ENCODE measurements at places on chromosomes 7 and 10.

GRCh38 chr10:13822490-13822889, 235.7 kb downstream of the PRPF18 start:
- DNase-seq = no peak

DNA sequence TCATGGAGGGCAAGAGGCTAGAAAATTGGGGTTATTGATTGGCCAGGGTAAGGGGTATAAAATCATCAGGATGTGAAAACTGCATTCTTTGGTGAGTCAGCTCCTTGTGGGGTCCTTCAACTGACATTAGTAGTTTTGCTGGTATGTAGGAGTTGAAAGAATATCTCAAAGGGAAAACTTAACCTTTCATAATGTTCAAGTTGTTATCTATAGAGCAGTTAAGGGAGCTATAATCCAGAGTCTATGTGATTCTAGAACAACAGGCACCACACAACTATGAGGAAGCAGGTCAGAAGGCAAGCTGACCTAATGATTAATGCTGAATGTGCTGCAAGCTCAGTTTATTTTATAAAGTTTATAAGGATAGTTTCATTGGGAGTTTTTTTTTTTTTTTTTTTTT, 13.7 kb downstream of the PRPS1L1 start:
- peak; percentile 12 for DNase-seq

GRCh38 chr7:80681272-80681885, 42.9 kb downstream of the CD36 start:
- no peak for DNase-seq

DNA sequence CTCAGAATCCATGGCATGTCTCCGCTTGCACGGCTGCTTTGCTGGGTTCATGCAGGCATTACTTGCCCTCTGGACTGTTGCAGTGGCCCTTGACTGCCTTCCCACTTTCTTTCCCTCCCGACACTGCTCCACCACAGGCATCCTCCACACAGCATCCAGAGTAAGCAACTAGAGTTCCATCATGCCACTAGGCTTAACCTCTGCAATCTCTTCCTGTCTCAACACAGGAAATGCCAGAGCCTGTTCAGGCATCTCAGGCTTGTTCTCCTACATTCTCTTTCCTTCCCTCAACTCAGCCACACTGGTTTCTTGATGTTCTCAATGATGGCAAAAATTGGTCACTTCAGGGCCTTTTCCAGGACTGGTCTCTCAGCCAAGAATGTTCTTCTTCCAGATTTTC, 284.5 kb upstream of the KLF6 start:
- no peak for DNase-seq

GRCh38 chr10:30775779-30776591, 146.4 kb upstream of the LYZL2 start:
- DNase-seq = peak; percentile 89

DNA sequence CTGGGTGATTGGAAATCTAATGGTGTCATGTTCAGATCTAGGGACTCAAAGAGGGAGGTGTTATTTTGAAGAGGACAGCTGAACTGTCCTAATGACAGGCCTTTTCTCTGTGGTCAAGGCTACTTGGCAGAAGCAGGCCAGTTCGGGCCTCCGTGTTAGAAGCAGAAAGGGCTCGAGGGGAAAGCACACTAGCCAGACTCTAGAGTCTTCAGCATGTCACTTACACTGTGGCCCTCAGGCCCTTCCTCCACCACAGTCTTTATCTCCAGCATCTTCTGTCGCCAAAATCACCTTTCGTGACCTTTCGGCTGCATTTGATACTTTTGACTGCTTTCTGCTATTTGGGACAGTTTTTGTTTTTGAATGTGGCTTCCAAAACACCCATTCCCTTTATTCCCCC, 123.3 kb downstream of the CNNM2 start:
- no peak for DNase-seq

GRCh38 chr7:155532792-155533119, 13.6 kb downstream of the CNPY1 start:
- DNase-seq = no peak

DNA sequence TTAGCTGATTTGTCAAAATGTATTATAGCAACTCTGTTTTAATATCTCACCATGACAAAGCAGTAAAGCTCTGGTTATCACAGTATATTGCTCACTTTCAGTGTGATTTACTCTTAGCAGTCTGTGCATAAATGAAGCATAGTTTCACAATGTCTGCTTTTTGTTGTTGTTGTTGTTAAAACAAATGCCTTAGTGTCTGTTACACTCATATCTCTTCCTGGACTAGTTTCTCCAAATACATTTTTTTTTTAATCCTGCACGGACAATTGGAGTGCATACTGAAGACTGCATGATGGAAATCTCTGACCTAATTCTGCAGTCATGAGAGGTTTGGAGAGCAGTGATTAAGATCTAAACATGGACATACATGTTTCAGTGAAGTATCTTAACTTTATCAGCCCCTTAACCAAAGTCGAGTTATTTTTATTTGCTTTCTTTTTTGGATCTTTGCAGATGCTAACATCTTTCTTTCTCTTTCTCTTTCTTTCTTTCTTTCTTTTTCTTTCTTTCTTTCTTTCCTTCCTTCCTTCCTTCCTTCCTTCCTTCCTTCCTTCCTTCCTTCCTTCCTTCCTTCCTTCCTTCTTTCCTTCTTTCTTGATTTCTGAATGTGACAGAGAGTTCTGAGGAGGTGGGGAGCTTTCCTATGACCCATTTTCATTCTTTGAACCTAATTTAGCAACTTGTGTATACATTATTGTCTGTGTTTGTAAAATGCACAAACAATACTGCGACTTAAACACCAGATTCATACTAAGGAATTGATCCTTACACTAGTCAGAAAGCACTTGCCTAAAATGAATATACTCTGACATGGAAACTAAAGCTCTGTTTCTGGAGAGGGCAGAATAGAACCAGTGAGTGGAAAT, 161.5 kb upstream of the AGR3 start:
- DNase-seq = no peak

DNA sequence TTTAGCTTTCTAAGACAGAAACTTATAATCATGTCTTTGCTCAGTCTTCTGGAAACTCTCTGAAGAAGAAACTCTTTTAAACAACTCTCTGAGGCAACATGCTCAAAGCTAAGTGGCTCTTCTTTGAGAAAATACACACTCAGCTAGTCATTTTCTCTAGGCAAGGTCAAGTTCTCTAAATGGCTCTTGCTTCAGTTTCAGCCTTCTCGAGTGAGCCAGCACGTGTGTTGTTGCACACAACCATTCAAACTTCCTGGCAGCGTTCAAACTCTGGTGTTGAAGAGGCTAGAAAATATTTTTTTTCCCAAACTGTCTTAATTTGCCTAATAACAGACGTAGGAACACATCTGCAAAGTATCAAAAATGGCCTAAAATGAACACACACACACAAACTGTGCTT, 129.1 kb downstream of the THSD7A start:
- no peak for DNase-seq

GRCh38 chr10:8315619-8316021, 261.1 kb downstream of the GATA3 start:
- no peak for DNase-seq

DNA sequence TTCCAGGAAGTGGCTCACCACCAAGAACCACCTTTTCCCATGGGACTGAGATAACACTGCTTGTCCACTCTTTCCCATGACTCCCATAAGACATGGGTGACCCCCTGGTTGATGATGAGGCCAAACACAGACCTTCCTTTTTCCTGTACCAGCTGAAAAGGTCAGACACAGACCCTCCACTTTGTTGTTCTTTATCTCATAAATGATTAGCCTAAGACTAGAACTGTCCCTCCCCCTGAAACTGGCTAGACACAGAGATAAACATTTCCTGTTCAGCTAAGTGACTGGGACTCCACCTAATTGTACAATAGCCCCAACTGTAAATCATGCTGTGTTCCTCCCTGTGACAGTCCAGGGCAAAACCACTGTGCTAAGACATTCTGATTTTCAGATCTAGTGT, 8.2 kb upstream of the NRG3 start:
- DNase-seq = no peak

DNA sequence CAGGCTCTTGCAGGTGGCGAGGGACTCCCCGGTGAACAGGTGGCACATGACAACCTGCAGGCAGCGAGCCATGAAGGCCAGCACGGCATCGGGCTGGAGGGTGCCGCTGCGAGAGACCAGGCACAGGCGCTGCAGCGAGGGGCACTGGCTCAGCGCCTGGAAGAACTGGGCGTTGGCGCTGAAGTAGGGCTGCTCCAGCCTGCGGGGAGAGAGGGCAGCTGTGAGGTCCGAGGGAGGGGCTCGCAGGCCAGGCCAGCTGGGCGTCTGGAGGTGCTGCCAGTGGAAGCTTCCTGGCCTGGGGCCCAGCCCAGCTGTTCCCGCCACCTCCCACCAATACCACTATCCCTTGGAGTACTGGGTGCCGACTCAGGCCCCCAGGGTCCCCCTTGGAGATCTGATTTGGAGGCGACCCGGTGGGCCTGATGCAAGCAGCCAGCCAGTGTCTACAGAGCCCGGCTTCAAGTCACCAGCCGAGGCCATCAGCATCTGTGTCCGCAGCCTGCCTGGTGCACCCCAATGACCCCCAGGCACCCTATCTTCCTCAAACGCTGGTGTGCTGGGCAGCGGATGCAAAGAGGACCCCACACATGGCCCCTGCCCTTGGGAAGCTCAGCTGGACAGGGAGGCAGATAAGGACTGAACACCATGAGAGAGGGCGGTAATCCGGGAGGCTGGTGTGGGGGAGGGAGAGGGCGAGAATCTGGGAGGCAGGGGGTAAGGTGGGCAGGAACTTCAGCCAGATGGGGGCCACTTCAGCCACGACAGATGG, 67.8 kb upstream of the TNRC18 start:
- DNase-seq = no peak

GRCh38 chr10:94092848-94093247, 99.1 kb downstream of the PLCE1 start:
- DNase-seq = no peak

DNA sequence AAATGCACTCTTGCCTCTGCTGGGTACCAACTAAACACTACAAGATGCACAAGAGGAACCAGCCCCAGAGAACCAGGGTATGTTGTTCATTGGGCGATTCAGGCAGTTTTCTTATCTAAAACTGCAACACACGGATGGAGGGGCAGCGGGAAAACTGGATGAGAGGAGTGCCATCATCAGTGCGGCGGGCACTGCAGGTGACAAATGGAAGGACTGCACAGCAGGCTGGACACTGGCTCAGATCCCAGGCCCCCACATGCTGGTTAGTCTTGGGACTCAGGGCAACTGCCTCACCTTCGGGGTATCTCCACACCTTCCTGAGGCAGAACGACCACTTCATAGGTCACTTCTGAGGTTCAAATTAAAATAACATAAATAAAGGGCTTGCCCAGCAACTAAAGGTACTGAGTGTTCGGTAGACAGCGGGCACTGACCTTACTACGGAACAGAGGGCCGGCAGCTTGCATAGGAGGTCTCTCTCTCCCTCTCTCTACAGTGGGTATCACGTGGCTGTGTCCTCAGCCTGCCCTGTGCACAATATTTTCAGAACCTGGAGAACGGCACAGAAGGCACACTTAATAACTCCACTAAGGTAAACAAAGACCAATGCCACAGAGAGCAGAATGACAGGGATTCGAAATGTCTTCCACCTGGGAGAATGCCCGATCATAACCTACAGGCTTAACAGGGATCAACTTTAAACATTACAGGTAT, 72.1 kb downstream of the GRB10 start:
- no peak for DNase-seq

- no peak for DNase-seq
Measured at GRCh38 chr10:12792889-12793556, 208.5 kb downstream of the CCDC3 start.

- no peak for DNase-seq
Measured at GRCh38 chr7:151420144-151420543, 10.3 kb upstream of the WDR86 start.

- no peak for DNase-seq
Measured at GRCh38 chr7:49089717-49090116, 165.4 kb downstream of the CDC14C start.

DNA sequence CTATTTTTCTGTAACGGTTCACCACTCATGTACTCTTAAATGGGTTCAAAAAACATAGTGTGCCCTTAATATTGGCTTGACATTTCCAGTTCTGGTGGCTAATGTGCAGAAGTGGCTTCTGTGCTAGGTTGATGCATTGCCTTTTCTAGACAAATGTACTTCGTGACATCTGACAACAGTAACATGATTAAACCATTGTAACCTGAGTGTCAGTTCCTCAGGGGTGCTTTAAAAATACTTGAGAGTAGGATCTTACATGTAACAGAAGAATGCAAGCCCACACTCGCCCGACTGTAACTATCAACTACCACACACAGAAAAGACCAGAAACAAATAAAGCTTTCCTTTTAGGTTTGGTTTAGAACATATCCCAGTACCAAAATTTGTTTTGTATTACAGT, 393.4 kb upstream of the NFE2L3 start:
- no peak for DNase-seq

GRCh38 chr10:71213127-71213621, 804 bp downstream of the UNC5B start:
- no peak for DNase-seq

GRCh38 chr7:22697876-22698606, 29.0 kb upstream of the IL6 start:
- DNase-seq = no peak

DNA sequence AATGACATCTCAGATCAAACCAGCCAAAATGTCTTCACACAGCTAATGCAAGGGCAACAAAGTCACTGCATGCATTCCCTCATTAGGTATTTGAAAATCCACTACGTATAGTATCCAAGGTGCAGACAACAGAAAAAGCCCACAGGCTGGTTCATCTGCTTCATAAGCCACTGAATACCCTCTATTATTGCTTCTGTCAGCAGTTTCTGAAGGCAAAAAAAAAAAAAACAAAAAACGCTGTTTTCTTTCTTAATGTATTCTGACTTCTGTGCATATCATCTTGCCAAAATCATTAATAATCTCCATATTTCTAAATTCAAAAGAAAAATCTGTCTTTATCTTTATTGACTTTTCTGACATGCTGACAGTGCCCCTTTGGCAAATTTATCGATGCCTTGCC, 13.4 kb downstream of the CPVL start:
- no peak for DNase-seq

DNA sequence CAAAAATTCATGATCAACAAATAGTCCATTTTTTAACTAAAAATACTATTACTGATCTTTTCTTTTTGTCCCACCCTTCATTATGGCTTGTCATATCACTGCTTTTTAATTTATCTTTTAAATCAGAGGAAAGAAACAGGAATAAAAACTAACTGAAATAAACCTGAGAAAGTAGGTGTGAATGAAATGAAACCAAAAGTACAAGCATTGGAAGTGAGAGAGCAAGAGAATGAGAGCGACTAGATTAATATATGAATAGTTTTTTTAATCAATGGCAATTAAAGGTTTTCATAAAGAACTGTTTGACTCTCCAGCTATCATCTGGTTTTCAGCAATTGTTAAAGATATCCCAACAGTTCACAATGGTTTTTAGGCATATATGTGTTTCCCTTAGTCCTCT, 137.8 kb downstream of the SPAG6 start:
- no peak for DNase-seq

GRCh38 chr10:73478636-73479035, 17.2 kb downstream of the PPP3CB start:
- no peak for DNase-seq

GRCh38 chr7:122430710-122431109, 126.2 kb upstream of the FEZF1 start:
- no peak for DNase-seq

GRCh38 chr7:129750091-129750490, 138.6 kb downstream of the NRF1 start:
- DNase-seq = no peak

- DNase-seq = no peak
Measured at GRCh38 chr10:102645388-102645740, 1.1 kb downstream of the TRIM8 start.

GRCh38 chr7:117119192-117119924, 166.1 kb downstream of the ST7 start:
- DNase-seq = peak; percentile 26

- DNase-seq = no peak
Measured at GRCh38 chr10:23469596-23470237, 30.8 kb downstream of the OTUD1 start.

All from fibroblast of skin of left biceps (primary cell).